ENCODE measurements at places on chromosomes 3 and 15.
A peak's percentile ranks its signal among the peaks of the same experiment; 100 is the strongest.

DNA sequence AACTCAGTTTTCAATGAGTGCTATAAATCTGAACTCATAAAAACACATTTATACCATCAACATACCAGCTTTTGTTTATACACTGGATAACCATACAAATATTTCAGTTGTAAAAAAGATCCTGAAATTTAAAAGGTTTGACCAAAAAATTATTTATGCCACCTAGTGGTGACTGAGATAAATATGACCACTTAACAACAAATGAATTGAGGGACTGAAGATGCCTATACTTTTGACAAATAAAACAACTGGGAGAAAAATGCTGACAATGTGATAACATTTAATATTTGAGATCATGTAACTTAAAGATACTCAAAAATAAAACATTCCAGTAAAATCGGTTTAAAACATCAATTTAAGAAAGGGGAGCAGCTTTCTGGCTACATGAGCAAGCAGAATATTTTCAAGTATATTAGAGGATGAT, 30.4 kb downstream of the ATG3 start:
- peaks cover 7% of the 10 kb centered on the region for H3K36me3 ChIP-seq
- H3K4me1 ChIP-seq = peaks cover 5% of the 10 kb centered on the region
- peak overlapping the region; percentile 66 for H3K27ac ChIP-seq
- H3K27me3 ChIP-seq = no peaks in the 10 kb centered on the region
- DNase-seq = no peak

GRCh38 chr15:62875626-62876021, 166.9 kb upstream of the TPM1 start:
- H3K4me3 ChIP-seq = no peak overlapping the region
- no peak for DNase-seq
- no peak overlapping the region for H3K27ac ChIP-seq
- H3K36me3 ChIP-seq = no peaks in the 10 kb centered on the region
- H3K4me1 ChIP-seq = peaks cover 4% of the 10 kb centered on the region

DNA sequence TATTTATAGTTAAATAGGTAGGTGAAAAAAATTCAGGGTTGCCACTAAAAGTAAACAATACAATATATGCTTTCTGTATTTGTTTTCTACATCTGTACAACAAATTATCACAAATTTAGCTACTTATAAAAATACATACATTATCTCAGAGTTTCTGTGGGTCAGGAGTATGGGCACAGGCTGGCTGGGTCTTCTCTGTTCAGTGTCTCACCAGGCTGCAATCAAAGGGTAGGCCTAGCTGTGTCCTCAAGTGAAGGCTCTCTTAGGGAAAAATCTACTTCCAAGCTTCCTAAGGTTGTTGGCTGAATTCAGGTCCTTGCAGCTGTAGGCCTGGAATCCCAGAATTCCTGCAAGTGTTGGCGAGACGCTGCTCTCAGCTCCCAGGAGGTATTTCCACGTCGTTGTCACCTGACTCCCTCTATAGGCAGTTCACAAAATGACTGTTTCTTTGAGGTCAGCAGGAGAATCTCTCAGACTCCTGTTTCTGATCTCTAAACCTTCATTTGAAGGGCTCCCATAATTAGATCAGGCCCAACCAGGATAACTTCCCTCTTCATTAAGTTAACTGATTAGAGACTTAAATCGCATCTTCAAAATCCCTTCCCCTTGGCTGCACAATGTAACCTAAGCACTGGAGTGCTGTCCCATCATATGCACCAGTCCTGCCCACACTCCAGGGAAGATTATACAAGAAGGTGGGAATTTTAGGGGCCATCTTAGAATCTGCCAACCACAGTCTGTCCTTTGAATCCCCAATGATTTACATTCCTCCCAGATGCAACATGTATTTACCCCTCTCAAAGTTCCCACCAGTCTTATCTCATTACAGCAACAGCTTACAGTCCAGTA, 296.6 kb downstream of the SUCLG2 start:
- H3K4me3 ChIP-seq = peak overlapping the region; percentile 19
- no peak for DNase-seq
- no peak overlapping the region for H3K27ac ChIP-seq
- H3K27me3 ChIP-seq = no peaks in the 10 kb centered on the region

DNA sequence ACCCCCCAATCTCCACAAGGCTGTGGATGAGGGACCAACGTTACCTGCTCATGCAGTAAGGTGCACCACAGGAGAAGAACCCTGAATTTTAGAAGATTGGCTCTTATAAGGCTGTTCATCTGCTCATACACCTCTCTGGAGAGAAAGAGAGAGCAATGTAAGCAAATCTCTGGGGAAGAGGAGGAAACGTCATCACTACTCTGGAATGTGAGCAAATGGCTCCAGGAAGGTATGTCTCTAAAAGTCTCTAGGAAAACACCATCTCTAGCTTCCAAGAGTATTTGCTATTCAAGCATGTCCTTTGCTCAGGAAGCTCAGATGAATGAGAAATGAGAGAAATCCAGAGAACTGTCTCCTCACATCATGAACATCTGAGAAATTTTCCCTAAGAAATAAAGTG, 235.4 kb downstream of the TBL1XR1 start:
- no peak overlapping the region for H3K27ac ChIP-seq
- H3K4me1 ChIP-seq = peaks cover 13% of the 10 kb centered on the region
- no peak for DNase-seq
- H3K4me3 ChIP-seq = no peak overlapping the region
- peaks cover 28% of the 10 kb centered on the region for H3K27me3 ChIP-seq

- no peak overlapping the region for H3K27ac ChIP-seq
- H3K4me1 ChIP-seq = peaks cover 4% of the 10 kb centered on the region
- no peak overlapping the region for H3K4me3 ChIP-seq
- no peaks in the 10 kb centered on the region for H3K36me3 ChIP-seq
Observed at GRCh38 chr15:55710286-55710685, 32.7 kb downstream of the PRTG start.

All from T-helper 17 cell (primary cell).